ENCODE measurements at places on chromosomes 2 and 18. TPM values are rescaled to one million over a fixed set of nuclear protein-coding genes. Genes with fewer than 3 reads are reported as not detected.

- no peak overlapping the region for H3K4me3 ChIP-seq
- no peak overlapping the region for H3K27ac ChIP-seq
- DNase-seq, result no peak
- no peaks in the 10 kb centered on the region for H3K27me3 ChIP-seq
- H3K36me3 ChIP-seq, result no peaks in the 10 kb centered on the region
These were observed 213.1 kb upstream of the CDH2 start for GRCh38 chr18:28390022-28390421.

Gene NAT8
- not detected for total RNA-seq

DNA sequence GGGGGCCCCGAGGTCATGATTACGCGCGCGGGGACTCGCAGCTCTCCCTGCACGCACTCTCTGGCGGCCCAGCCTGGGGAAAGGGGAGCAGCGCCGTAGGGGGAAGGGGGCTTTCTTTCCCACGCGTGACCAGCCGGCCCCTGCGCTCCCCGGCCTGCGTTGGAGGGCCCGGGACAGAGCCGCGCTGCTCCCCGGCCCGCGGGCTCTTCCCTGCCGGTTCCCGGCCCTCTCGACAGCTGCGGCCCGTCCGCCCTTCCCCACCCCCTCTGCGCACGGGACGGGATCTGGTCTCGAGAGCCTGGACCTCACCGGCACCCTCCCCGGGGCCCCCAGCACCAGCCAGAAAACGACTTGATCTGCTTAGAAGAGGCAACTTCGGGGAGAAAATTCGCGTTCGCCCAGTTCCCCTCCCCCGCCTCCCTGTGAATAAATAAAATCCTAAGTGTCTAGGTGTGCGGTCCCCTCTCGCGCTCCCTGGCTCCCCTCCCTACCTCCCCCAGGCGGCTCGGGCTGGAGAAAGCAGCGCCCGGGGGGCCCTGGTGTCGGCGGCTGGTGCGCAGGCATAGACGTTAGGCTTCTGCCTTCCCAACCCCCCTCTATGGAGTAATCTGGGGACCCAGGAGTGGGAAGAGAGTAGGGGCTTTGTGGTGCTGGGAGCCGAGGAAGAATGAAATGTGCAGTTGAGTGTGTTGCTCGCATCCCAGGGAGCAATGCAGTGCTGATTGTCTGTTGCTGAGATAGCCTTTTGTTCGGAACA is 803 bp upstream of the FIGN start:
- no peaks in the 10 kb centered on the region for H3K4me1 ChIP-seq
- no peaks in the 10 kb centered on the region for H3K36me3 ChIP-seq
- peak overlapping the region; percentile 91 for H3K4me3 ChIP-seq
- DNase-seq, result peak; percentile 33
- H3K27me3 ChIP-seq, result no peaks in the 10 kb centered on the region

DNA sequence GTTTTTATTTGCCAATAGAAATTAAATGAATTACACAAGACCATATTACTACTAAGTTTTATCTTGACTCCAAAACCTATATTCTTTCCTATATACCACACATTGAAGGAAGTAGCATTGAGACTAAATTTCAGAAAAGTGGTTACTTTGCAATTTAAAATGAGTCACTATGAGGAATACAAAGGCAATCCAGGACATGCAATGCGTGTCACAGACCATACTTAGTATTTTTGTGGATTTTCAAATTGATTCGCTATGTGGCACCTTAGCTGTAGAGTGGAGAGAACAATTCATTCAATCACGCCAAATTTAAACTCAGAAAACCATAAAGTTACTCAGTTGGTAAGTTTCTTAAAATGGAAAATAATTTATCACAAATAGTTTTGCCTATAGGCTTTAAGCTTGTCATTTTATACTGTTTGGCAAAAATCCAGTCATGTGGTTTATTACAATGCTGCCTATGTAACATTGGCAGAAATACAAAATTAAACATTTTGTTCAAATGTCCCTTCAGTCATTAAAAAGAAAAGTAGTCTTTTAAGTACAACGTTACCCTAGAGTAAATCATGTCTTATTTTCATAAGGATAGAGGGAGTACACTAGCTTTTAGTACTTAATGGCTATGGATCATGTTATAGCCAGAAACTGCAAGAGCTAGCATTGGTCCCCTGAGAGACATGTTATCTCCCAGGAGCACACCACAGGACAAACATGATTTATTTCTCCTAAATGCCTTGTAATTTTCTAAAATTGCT is 222.8 kb upstream of the CDH7 start:
- no peak overlapping the region for H3K27ac ChIP-seq
- no peaks in the 10 kb centered on the region for H3K27me3 ChIP-seq
- H3K4me1 ChIP-seq, result no peaks in the 10 kb centered on the region
- H3K4me3 ChIP-seq, result no peak overlapping the region
- H3K36me3 ChIP-seq, result no peaks in the 10 kb centered on the region

- no peaks in the 10 kb centered on the region for H3K4me1 ChIP-seq
- H3K36me3 ChIP-seq, result no peaks in the 10 kb centered on the region
- H3K27ac ChIP-seq, result no peak overlapping the region
- no peak overlapping the region for H3K4me3 ChIP-seq
- no peak for DNase-seq
These were observed 148.6 kb downstream of the GALNT1 start for GRCh38 chr18:35729991-35730668.

DNA sequence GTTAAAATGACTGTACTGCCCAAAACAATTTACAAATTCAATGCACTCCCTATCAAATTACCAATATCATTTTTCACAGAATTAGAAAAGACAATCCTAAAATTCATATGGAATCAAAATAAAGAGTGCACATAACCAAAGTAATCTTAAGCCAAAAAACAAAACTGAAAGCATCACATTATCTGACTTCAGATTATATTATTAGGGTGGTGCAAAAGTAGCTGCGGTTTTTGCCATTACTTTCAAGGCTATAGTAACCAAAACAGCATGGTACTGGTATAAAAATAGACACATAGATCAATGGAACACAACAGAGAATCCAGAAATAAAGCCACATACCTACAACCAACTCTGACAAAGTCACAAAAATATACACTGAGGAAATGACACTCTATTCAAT is 396.6 kb downstream of the EIPR1 start:
- no peak overlapping the region for H3K4me3 ChIP-seq
- H3K4me1 ChIP-seq, result no peaks in the 10 kb centered on the region
- no peaks in the 10 kb centered on the region for H3K36me3 ChIP-seq

- DNase-seq, result no peak
- no peaks in the 10 kb centered on the region for H3K36me3 ChIP-seq
- no peak overlapping the region for H3K27ac ChIP-seq
- H3K4me3 ChIP-seq, result no peak overlapping the region
These were observed 80.1 kb upstream of the SRD5A2 start for GRCh38 chr2:31660812-31661335.

DNA sequence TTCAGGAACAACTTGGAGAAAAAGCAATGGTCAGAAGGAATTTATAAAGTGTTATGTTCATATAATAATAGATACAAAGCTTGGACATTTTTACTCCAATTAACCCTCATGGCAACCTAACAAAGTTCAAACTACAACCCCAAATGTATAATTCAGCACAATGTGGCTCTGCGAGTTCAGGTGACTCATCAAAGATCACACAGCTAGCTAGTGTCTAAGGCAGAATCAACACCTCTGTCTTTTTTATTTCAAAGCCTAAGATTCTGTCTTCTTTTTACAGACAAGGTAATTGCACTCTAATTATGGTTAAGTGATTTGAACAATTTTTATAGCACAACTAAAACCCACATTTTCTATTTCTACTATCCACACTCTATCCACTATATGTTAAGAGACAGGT is 90.5 kb downstream of the CHST9 start:
- no peaks in the 10 kb centered on the region for H3K27me3 ChIP-seq
- H3K4me1 ChIP-seq, result peaks cover 4% of the 10 kb centered on the region
- no peak for DNase-seq
- no peak overlapping the region for H3K4me3 ChIP-seq
- no peaks in the 10 kb centered on the region for H3K36me3 ChIP-seq

Gene NEU2
- total RNA-seq, result not detected

Gene SH3BP4
- 135 TPM for total RNA-seq

Gene COL5A2
- 0.55 TPM for total RNA-seq

DNA sequence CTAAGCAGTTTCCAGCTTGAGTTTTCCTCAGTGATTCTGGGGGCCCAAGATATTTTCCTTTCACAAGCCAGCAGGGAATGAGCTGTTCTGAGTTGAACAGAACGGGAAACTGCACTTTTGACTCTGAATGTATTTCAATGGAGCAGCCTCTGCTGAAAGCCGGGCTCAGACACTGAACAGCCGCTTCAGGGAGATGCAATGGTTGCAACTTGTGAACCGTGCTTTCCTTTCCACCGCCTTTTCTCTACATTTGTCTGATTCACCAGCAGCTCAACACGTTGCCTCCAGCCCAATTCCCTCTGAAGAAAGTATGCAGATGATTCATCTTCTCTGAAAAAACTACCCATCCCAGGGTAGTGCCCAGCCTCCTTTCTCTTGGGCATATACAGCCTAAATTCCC is 119.3 kb upstream of the PKDCC start:
- peaks cover 70% of the 10 kb centered on the region for H3K4me1 ChIP-seq
- no peaks in the 10 kb centered on the region for H3K27me3 ChIP-seq
- peak overlapping the region; percentile 29 for H3K4me3 ChIP-seq
- H3K36me3 ChIP-seq, result no peaks in the 10 kb centered on the region

- no peak overlapping the region for H3K4me3 ChIP-seq
- no peak for DNase-seq
- H3K27ac ChIP-seq, result no peak overlapping the region
- no peaks in the 10 kb centered on the region for H3K4me1 ChIP-seq
These were observed 35.6 kb downstream of the RAMP1 start for GRCh38 chr2:237894986-237895543.

Gene DSG2
- 66.0 TPM for total RNA-seq

Gene SP110
- total RNA-seq, result 6.8 TPM

Gene PPP1CB
- total RNA-seq, result 231 TPM

Gene RBM43
- 4.8 TPM for total RNA-seq

Gene CCNYL1
- total RNA-seq, result 24.8 TPM

Gene TBR1
- not detected for total RNA-seq

GRCh38 chr2:168180914-168181313 is 66.5 kb downstream of the STK39 start:
- H3K4me1 ChIP-seq, result peaks cover 45% of the 10 kb centered on the region
- H3K36me3 ChIP-seq, result 0 out of 2 replicates have a peak, but pooled peaks cover 4% of the 10 kb centered on the region
- no peak overlapping the region for H3K27ac ChIP-seq

Gene REG3A
- not detected for total RNA-seq

DNA sequence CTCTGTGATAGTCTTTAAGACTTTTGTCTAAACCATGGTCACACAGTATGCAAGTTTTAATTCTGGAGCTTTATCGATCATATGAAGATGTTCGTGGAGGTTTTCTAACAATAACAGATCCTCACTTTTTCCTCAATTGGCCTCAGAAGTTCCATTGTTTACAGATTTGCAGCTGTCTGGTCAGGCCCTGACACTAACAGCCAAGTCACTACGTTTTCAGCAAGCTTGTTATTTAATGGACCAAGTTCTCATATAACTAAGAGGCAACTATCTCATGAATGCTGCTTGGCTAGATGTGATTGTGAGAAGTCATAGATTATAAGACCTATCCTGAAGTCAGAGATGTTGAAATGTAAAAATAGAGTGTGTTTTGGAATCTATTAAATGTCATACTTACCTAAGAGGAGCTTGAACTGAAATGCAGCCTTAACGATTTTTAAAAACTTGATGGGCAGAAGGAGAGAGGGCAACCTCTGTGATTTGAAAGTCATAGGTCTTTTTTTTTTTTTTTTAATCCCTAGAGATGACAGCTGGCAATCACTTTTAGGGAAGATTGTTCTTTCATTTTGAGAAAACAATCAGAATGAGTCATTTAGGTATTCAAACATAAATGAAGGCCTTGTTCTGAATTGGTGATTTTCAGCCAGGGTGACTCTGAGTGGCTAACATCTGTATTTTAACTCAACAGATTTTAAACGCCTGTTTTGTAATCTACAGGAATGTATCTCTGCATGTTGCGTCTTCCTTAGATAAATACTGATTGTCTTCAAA is 48.4 kb upstream of the NEMP2 start:
- peaks cover 6% of the 10 kb centered on the region for H3K4me1 ChIP-seq
- no peaks in the 10 kb centered on the region for H3K36me3 ChIP-seq
- no peak overlapping the region for H3K27ac ChIP-seq
- H3K27me3 ChIP-seq, result no peaks in the 10 kb centered on the region
- no peak for DNase-seq
- H3K4me3 ChIP-seq, result no peak overlapping the region

Gene DNAJC5G
- total RNA-seq, result not detected

Gene TNFRSF11A
- total RNA-seq, result 6.3 TPM

Gene CRACDL
- total RNA-seq, result 29.6 TPM

GRCh38 chr18:79300413-79300812 is 95.3 kb upstream of the NFATC1 start:
- H3K4me3 ChIP-seq, result no peak overlapping the region
- no peaks in the 10 kb centered on the region for H3K36me3 ChIP-seq
- H3K27me3 ChIP-seq, result no peaks in the 10 kb centered on the region
- no peaks in the 10 kb centered on the region for H3K4me1 ChIP-seq

GRCh38 chr2:51011254-51011653 is 20.7 kb downstream of the NRXN1 start:
- H3K36me3 ChIP-seq, result no peaks in the 10 kb centered on the region
- DNase-seq, result no peak
- H3K27me3 ChIP-seq, result no peaks in the 10 kb centered on the region
- H3K4me1 ChIP-seq, result no peaks in the 10 kb centered on the region
- H3K27ac ChIP-seq, result no peak overlapping the region

- H3K27ac ChIP-seq, result no peak overlapping the region
- no peaks in the 10 kb centered on the region for H3K27me3 ChIP-seq
- no peak for DNase-seq
- no peaks in the 10 kb centered on the region for H3K36me3 ChIP-seq
These were observed 124.5 kb upstream of the BARD1 start for GRCh38 chr2:214934006-214934405.

- H3K27ac ChIP-seq, result no peak overlapping the region
- peaks cover 28% of the 10 kb centered on the region for H3K36me3 ChIP-seq
- no peaks in the 10 kb centered on the region for H3K27me3 ChIP-seq
These were observed 81.1 kb upstream of the ITGB6 start for GRCh38 chr2:160281213-160281612.

Gene ANKRD62
- 0.20 TPM for total RNA-seq

- H3K27ac ChIP-seq, result no peak overlapping the region
- H3K36me3 ChIP-seq, result no peaks in the 10 kb centered on the region
- DNase-seq, result no peak
- peaks cover 26% of the 10 kb centered on the region for H3K4me1 ChIP-seq
These were observed 83.8 kb downstream of the AGAP1 start for GRCh38 chr2:235577404-235578330.

DNA sequence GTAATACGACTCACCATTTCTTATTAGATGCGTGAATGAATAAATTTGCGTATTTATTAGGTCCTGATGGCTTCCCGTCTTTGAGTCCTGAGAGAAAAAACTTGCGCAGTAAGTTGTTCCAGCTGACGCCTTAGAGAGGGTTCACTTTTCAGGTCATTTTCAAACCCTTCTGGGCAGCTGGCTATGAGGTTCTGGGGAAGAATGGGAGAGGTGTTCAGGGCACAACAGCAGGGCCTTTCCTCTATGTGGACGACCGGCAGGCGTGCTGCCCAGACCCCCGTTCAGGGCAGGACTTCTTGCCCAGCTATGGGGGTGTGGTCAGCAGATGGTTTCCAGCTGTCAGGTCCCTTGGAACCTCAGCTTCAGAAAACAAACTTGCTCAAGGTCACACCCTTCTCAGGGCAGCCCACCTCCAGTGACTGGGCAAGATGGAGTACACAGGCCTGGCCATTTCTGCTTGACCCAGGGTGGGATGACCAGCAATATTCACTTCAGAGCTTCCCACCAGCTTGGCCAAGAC is 61.1 kb upstream of the TNP1 start:
- H3K4me3 ChIP-seq, result no peak overlapping the region
- 0 out of 2 replicates have a peak, but pooled peaks cover 8% of the 10 kb centered on the region for H3K4me1 ChIP-seq
- no peaks in the 10 kb centered on the region for H3K36me3 ChIP-seq
- no peaks in the 10 kb centered on the region for H3K27me3 ChIP-seq
- no peak for DNase-seq
- H3K27ac ChIP-seq, result no peak overlapping the region

Gene DUSP19
- 6.2 TPM for total RNA-seq

Data from PC-9 (cell line).